ENCODE measurements at places on chromosomes 12 and 14.

GRCh38 chr12:94458877-94459727 is 565 bp downstream of the CEP83 start:
- DNase-seq: peak; percentile 65

DNA sequence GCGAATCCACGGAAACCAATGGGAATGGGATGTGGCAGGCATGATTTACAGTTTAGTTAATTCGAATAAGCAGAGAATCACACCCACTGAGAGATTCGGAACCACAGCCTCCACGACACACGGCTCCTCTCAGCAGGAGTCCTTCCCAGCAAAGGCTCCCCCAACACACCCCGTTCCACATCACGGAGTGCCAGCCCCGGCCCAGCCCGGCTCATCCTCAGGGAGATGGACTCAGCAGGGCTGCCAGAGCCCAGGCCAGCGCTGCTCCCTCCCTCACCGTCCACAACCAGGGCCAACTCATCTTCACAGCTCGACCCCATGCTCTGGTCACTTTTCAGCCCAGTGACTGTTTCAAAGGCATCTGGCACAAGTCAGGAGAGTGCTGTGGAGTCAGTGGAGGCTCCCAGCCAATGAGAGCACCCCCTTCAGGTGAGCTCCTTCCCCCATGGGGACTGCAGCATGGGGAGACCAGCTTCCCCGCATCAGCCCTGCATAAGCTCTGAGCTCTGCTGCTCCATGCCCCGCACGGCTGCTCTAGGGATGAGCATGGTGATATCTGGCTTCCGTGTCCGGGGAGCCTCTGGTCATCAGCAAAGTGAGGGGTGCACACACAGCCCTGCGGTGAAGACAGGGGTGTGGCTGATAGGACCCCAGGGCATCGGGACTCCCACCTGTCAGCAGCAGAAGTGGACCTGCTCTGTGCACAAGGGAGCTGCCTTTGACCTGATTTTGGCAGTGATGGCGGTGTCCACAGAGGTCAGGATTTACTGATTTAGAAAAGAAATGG is 238.8 kb upstream of the SFSWAP start:
- DNase-seq: no peak

- DNase-seq: no peak
Measured at GRCh38 chr12:65977384-65977783, 153.1 kb downstream of the HMGA2 start.

DNA sequence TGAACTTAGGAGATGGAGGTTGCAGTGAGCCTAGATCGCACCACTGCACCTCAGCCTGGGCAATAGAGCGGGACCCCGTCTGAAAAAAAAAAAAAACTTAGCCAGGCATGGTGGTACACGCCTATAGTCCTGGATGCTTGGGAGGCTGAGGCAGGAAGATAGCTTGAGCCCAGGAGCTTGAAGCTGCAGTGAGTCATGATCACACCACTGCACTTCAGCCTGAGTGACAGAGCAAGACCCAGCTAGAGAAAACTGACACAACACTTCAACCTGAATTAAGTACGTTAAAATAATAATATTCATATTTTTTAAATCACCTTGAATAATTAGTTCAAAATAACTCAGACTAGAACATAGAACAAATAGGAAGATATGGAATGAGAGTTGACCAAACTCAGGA is 5.7 kb upstream of the CATSPERB start:
- no peak for DNase-seq

- DNase-seq: no peak
Measured at GRCh38 chr12:85095501-85095900, 59.4 kb downstream of the LRRIQ1 start.

GRCh38 chr14:100399052-100399849 is 76.1 kb downstream of the SLC25A47 start:
- no peak for DNase-seq

DNA sequence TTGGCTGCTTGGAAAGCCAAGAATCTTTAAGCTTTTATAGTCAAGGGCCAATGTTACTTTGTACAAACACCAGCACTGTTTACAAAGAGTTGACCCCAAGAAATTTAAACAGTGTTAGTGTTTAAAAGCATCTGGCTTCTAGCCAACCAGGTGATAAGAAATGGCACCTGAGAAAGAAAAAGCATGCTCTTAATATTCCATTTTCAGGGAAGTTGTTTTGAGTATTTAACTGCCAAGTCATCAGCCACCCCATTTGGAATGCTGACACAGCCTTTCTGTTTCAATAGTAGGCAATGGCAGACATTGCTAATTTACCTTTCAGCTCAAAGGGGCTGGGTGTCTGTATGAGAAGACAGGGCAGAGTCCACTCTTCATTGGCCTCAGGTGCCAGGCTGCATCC is 3.7 kb upstream of the SLC35F4 start:
- DNase-seq: peak; percentile 72

DNA sequence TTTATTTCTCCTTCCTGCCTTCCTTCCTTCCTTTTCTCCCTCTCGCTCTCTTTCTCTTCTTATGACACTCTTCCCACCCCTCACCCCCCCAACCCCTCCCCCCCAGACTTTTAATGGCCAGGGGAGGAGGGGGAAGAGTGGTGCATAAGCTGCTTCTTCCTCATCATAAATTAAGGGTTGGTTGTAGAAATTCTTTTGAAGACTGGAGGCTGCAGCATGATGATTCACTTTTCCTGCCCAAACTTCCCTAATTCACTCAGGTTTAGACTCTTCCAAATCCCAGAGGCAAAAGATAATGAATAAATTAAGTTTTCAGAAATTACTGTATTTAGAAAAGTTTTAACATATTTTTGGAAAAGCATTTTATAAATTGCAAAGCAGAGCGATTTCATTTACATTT is 58.2 kb downstream of the GRIP1 start:
- DNase-seq: no peak

GRCh38 chr14:103164006-103164405 is 40.7 kb downstream of the TNFAIP2 start:
- DNase-seq: no peak

GRCh38 chr12:67545298-67545697 is 103.2 kb upstream of the DYRK2 start:
- DNase-seq: no peak

DNA sequence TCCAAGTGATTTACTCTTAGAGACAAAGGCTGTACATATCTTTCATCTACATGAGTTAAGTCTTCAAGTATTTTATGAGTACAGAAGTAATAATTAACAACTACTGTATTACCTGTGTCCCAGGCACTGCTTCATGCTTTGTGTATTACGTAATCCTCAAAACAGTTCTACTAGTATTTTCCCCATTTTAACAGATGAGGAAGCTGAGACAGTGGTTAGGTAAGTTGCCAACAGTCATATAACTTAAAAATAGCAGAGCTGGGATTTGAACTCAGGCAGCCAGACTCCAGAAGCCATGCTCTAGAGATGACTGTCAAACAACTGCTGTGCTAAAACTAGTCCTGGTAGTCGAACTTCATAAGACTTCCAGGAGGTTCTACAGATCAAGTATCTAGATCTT is 10.7 kb downstream of the TRMT5 start:
- no peak for DNase-seq

- no peak for DNase-seq
Measured at GRCh38 chr14:93059260-93059659, 56.5 kb downstream of the ITPK1 start.

GRCh38 chr12:93966516-93967133 is 181.8 kb upstream of the PLXNC1 start:
- no peak for DNase-seq

DNA sequence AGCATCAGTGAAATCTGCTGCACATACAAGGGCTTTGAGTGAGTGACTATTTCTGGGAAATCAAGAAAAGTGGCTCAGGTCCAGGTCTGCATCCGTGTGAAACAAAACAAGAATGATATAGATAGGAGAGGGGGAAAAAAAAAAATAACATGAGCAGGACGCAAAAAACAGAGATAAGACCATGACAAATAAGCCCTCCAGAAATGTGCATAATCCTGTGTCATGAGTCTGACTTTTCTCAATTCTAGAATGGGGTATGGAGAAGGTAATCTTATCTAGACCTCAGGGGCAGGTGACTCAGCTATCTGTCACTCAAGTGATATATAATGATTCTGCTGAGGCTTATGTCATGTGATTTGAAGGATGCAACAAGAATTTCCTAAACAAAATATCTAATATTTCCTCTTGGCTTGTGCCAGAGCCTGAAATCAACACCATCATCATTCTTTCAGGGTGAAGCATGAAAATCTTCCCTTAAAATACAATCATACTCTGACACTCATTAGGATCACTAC is 250.0 kb downstream of the PHLDA1 start:
- no peak for DNase-seq

- DNase-seq: no peak
Measured at GRCh38 chr12:66085213-66085612, 45.3 kb downstream of the LLPH start.

- no peak for DNase-seq
Measured at GRCh38 chr12:24795699-24796347, 153.1 kb downstream of the BCAT1 start.

DNA sequence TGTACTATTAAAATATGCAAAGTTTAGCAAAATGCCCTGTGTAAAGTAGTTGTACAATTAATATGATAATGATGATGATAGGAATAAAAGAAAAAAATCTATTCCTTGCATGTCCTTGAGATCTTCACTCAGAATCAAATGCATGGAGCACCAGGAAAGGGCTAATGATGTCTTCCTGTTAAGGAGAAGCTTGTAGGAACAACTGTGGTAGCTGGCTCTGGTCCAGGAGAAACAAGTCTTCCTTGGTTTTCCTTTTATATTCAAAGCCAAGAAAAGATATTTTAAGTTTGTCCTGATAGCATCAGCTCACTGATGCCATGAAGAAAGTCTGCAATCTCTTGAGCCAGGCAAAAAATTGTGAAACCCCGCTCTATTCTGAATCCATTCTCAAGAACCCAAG is 138.9 kb downstream of the PIK3C2G start:
- no peak for DNase-seq

DNA sequence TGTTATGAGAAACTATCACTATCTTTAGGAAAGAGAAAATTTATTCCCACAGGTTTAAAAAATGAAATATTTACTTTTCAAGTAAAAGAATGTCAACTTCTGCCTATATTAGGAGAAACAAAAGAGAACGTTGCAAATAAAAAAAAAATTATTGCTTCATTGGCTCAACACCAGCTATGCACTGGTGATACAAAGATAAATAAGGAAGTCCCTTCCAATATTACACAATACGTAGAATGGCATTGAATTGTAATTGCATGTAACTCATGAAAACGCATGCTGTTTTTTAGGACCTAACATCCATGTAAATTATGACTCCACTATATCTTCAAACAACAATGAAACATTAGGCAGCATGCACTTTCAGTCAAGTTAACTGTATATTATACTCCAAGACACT is 56.4 kb upstream of the RERGL start:
- no peak for DNase-seq

- DNase-seq: no peak
Measured at GRCh38 chr12:1056390-1056789, 65.4 kb downstream of the ERC1 start.

DNA sequence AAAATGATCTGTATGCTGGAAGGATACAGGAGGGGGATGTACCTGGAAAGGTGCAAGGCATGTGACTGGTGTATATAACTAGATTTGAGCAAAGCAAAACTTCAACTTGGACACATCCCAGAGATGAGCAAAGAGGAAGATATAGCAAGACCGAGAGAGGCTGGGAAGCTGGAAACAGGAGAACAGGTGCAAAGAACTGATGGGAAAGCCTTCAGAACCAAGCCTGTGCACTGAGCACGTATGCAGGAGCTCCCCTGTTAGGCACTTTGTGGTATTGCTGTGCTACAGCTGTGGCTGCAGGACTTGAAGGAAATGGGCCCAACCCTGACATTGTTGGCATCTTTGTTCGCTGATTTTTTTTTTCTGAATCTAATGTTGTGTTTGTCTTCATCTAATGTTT is 120.7 kb upstream of the PWP1 start:
- DNase-seq: peak; percentile 5

DNA sequence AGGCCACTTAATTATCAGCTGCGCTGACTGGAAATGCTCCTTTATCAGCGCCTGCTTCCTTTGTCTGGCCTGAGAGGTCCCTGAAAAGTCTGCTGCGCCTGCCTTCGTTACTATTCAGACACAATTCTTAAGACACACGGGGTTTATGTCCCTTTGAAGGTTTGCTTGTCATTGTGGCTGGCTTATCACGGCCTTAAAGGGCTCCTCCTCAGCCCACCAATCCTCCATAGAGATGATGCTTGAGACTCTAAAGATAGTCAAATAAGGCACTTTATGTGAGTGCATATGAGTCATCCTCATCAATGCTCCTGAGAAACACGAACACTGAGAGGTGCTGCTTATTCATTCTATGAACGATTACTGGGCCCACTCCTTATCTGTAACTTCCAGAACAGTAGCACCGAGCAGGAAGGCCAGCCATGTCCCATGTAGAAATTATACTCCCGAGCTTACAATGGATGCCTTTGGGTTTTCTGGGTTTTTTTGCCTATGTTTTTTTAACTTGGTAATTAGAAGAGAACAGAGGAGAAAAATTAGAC is 1268.2 kb upstream of the TMEM132C start:
- DNase-seq: no peak

DNA sequence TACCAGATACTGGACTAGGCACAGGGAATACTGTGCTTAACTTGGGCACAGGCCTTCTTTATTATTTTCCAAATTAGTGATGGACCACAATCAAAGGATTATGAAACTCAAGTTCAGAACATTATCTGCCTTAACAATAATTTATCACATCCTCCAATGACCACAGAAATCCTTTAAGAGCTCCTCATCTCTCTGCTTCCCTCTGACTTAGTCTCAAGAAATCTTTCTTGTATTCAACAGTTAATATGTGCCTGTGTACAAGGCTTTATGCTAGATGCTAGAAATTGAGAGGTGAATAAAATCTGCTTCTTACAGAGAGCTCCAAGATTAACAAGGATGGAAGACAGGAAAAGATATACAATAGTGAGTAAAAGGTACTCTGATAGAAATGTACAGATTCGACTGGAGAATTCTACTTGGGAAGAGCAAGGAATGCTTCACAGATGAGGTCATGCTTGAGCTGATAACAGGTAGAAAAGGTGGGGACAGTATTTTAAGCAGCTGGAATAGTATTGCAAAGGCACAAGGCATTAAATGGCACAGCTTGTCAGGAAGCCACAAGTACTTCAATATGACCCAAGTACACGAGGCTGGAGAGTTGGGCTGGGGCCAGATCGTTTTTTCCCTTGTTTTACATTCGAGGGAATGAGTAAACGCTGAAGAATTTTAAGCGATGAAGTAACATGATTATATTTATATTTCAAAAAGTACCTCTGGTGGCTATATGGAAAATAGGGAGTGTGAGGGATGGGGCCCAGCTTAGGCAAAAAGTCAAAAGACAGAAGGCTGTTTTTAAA is 55.1 kb upstream of the ARID2 start:
- no peak for DNase-seq

Data from RPMI8226 (cell line).